ENCODE measurements at places on chromosomes 5 and 9.

DNA sequence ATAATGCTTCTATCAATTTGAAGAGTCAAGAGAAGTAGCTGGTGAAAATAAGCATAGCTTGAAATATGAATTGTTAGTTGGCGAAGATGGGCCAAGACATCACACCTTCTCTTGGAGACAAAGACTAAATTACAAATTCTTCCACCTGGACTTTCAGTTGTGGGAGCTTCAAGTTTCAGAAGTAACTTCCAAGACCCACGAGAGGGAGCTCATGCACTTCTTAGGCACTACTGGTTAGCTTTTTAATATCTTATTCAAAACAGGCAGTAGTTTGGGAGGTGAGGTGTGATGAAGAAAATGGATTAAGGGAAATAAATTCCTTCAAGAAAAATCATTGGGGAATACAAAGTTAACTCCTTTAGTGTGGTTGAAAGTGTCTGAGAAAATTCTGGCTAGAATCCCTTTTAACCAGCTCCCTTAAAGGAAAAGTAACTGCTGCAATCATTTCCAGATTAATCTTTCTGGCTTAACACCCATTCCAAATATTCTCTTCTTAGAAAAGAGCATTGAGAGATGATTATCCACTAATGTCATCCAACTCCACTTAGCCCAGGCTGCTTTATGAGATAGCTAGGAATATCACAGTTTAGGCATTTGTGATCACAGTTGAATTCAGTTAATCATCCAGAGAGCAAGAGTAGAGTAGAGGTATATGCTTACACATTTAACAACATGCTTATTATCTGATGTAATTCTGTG, 139.5 kb upstream of the DMRTA1 start:
- no peak for DNase-seq

GRCh38 chr9:135268981-135269380, 181.5 kb downstream of the OLFM1 start:
- no peak for DNase-seq

DNA sequence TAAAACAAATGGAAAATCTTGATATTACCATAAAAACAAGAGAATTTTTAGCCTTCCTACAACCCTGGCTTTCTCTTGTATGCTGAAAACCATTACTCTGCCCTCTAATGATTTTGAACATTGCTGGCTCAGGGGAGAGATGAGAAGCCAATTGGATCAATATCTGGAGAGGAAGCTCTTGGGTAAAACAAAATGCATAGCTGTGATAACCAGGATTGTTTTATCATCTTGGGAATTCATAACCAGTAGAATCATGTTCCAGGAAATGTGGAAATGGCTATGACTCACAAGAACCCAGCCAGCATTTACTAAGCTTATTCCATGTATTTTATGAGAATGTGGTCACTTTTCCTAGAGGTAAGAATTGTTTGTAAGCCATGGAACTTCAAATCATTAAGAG, 51.1 kb upstream of the CTNND2 start:
- no peak for DNase-seq

- no peak for DNase-seq
Measured at GRCh38 chr5:33675958-33676464, 215.8 kb downstream of the ADAMTS12 start.

DNA sequence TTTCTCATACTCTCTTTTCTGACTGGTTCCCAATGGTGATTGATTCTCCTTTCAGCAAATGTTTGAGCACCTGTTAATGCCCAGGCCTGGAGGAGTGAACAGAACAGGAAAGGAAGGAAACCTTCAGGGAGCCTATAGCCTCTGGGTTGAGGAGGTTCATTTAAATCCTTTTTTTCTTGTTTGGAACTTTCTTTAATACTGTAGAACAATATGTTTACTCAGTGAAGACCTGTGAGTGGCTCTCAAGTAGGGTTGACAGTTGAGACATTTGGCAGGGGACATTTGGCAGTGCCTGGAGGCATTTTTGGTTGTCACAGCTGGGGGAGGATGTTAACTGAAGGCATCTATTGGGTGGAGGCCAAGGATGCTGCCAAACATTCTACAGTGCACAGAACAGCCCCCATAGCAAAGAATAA, 6.1 kb upstream of the FAM120AOS start:
- no peak for DNase-seq

GRCh38 chr5:73946919-73947602, 321.1 kb downstream of the ARHGEF28 start:
- DNase-seq: no peak

DNA sequence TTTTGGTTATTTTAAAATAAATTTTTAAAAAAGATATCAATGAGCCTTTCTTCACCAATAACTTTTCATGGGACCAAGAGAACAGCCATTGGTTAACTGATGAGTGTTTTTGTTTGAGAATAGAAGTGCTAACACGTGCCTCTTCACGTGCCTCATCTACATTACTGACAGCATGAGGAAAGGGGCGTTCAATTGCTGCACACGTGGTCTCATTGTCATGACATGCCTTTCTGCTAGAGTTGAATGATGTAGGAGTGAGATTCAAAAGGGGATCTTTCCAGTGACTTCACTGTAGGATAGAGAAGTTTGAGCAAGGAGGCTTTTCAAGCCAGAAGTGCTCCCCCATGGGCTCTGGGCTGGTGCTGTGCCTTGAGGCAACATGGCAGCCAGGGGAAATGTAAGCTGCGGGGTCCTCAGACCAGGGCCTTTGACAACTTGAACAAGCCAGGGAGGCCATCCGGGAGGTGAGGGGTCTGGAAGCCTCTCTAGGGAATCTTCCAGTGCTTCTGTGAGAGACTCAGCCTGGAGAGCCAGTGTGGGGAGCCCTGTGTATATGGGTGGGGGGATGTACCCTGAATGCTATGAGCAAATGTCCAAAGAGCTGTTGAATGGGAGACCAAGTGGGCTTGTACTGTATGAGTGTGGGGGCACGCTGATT, 51.2 kb upstream of the FSTL4 start:
- no peak for DNase-seq

DNA sequence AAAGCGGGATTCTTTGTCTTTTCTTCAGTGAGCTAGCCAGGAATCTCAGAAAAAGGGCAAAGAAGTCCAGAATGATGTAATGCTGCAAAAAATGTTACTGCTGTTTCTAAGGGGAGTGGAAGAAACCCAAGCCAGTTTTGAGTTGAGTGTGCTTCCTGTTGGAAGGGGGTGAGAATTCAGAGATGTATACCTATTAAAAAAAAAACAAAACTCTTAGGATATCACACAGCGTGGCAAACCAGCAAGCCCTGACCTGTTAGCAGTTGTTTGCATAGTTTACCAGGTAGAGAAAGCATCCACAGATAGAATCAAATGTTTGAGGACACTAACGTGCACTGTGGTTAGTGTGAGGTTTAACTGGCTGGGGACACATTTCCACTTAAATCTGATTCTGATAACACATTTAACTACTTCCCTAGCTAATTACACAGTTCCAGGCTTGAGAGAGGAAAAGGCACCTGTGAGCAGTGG, 11.4 kb downstream of the BASP1 start:
- no peak for DNase-seq

DNA sequence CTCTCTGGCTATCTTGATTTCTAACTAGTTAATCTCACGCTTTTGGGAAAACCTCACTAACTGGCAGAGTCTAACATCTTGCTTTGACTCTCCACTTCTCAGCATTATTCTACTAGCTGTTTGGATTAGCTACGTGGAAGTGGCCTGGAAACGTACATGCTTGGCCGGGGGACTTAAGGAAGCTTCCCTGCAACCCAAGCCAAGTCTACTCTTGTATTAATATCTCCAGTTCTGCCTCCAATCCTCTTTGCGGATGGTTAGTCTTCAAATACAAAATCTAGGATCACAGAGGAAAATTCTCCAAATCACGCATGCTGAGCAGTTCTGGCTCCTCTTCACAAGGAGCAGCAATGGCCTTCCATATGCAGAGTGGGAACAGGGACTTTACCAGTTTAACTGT, 51.8 kb upstream of the RETREG1 start:
- no peak for DNase-seq

DNA sequence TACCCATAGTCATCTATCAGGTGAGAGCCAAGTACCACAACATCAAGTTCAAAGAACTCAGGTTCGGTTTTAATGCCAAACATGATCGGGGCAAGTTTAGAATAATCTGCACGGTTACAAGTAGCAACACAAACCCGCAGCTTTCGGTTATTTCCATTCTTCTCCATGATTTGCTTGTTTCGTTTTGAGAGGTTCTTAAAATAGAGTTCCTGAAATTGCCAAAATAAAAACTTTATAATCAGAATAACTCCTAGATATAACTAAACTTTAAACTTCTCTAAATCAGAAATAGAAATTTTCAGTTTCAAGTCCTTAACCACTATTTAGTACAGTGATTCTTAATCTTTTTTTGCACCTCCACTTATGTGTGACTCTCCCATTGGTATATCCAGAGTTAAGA, 9.1 kb downstream of the GNE start:
- DNase-seq: no peak

GRCh38 chr5:151909628-151910027, 15.0 kb downstream of the GLRA1 start:
- DNase-seq: no peak

DNA sequence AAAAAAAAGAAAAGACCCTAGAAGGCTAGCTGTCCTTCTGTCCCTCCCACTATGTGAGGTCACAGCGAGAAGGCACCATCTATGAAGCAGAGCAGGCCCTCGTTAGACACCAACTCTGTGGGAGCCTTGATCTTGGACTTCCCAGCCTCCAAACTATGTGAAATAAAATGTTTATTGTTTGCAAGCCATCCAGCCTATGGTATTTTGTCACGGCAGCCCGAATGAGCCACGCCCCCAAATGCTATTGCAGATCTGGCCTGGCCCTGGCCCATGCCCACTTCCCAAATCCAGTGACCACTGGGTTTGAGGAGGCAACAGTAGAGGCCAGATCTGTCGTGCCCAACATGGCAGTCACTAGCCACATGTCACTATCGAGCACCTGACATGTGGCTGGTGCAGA, 10.8 kb downstream of the STK10 start:
- no peak for DNase-seq

GRCh38 chr5:150662731-150663516, 1.9 kb downstream of the MYOZ3 start:
- DNase-seq: no peak

- DNase-seq: no peak
Measured at GRCh38 chr5:173664154-173664526, 47.7 kb upstream of the BOD1 start.

GRCh38 chr9:21002040-21002439, 29.4 kb downstream of the HACD4 start:
- no peak for DNase-seq

- DNase-seq: no peak
Measured at GRCh38 chr5:169945831-169946261, 34.4 kb downstream of the INSYN2B start.

- no peak for DNase-seq
Measured at GRCh38 chr5:176902102-176902814, 3.1 kb upstream of the HK3 start.

- no peak for DNase-seq
Measured at GRCh38 chr9:4734150-4734549, 6.9 kb downstream of the AK3 start.

GRCh38 chr9:84340535-84340934, at the start of gene SLC28A3:
Gene SLC28A3 (minus strand): TSS chr9:84340758. CDS start chr9:84340633, 125 bp downstream.
- DNase-seq: no peak

- DNase-seq: no peak
Measured at GRCh38 chr9:114163517-114163951, 8.2 kb downstream of the COL27A1 start.

GRCh38 chr5:105931881-105932421, 1738.8 kb downstream of the EFNA5 start:
- no peak for DNase-seq

DNA sequence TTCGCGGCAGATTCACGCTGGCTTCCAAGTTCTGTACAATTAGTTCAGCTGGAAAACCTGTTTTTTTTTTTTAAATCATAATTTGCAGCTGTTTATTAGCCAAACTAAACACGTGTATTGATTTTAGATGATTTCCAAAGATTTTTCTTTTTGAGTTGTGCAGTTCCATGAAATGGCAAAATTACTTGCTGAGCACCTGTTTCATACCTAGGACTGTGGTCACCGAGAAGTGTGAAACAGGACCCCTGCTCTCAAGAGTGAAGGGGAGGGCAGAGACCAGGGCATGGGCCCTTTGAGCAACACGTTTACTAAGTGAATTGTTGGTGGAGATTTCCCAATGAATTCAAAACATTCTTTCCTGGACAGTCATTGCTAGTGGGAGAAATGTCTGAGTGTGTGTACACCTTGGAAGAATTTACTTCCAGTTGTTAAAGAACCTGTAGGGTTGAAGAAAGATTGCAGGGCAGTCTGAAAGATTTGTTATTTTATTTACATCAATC, 688 bp downstream of the SNX24 start:
- no peak for DNase-seq

DNA sequence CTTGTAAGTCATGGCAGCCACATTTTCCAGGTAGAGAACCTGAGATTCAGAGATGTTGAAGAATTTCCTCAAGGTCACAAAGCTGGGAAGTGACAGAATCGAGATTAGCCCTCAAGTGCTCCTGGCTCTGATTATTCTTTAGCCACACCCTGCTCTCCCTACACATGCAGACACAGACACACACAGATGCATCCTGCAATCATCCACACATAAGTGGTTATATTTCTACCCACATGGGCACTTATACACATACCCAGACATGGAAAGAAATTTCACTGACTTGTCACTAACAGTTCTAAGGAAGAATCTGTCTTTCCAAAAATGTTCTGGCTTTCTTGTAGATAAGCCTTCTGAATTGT, 32.2 kb upstream of the GALNT10 start:
- no peak for DNase-seq

- no peak for DNase-seq
Measured at GRCh38 chr5:69276422-69277174, 41.9 kb downstream of the CDK7 start.

GRCh38 chr9:27168496-27168895, 59.5 kb downstream of the TEK start:
- no peak for DNase-seq

- peak; percentile 52 for DNase-seq
Measured at GRCh38 chr5:132294728-132295504, 722 bp downstream of the SLC22A4 start.

- DNase-seq: no peak
Measured at GRCh38 chr9:117122102-117122501, 292.8 kb downstream of the ASTN2 start.

DNA sequence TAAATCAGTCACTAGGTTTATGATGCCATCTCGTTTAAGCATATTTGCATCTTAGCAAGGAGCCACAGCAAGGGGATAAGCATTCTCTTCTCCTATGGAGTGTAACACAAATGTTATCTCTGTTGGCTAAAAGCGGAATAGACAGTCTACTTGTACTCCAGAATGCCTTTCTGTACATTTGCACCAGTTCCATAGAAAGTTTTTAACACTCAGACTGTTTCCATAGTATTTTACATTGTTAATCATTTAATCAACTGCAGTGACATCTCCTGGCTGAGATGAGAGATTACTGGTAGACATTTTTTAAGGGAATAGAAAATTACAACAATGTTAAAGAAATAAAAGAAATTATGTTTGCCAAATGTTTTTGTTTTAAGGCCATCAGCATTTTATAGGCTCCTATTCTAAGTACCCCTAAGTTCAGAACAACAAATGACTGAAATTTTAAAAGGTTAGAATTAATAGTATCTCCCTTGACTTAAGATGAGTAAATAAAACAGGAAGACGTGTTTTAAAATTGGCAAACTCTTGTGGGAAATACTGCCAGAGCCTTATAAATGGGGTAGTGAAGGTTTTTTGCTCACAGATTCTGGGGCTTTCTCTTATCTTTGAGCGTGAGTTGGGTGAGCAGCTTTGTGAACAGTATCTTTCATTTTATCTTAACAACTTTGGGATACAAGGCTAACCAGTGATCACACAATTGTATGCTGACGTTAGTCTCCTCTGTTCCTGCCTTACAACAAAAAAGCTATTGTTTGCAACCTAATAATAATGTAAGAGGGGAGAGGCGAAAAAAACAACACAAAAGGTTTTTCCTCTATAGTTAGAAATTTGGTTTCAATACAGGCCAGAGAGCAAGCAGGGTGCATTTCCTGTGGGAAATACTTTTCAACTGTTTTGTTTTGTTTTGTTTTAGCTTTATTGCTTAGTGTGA, 294.3 kb downstream of the FBXL7 start:
- DNase-seq: no peak
